ENCODE measurements at places on chromosomes 7 and 10.

DNA sequence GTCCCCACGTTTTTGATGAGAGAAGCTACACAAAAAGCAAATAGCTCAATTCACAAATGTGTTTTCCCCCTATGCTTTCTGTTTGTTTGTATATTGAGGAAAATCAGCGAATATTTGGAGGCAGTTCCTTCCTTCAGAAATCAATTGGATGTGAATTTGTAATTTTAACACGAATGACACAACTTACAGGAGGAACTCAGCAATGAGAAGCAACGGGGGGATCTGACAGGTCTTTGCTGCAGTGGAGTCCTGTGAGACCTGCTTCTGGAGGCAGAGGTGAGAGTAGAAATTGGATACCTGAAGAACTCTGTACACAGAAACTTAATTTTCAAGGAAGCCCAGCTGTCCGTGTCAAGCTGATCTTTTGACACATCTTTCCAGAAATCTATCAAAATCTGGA, 370.4 kb downstream of the GFRA1 start:
- no peak for DNase-seq

DNA sequence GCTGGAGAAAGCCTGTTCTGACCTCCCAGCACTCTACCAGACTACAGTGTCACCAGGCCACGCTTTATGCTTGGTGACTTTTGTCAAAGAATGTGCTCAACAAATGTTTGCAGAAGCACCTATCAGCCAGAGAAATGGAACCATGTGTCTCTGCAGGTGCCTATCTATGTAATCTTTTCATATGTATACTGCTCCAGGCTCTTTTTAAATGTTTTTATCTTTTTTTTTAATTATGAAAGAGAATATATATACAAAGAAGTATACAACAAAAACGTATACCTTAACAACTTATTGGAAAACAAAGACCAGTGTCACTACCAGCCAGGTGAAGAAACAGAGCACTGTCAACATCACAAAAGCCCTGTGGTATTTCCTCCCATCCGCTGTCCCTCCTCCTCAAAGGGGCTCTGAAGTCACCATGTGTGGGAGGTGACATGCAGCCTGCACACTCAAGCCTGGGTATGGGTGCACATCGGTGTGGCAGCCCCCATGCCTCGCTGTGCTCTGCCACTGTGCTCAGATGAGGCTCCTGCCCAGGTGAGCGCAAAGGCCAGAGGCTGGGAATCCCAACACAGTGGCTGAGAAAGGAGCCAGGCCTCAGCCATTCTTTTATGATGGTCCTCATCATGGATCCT, 120.6 kb downstream of the CLEC2L start:
- DNase-seq, result no peak

GRCh38 chr10:120423431-120424197, 33.4 kb upstream of the PLPP4 start:
- peak; percentile 27 for DNase-seq

DNA sequence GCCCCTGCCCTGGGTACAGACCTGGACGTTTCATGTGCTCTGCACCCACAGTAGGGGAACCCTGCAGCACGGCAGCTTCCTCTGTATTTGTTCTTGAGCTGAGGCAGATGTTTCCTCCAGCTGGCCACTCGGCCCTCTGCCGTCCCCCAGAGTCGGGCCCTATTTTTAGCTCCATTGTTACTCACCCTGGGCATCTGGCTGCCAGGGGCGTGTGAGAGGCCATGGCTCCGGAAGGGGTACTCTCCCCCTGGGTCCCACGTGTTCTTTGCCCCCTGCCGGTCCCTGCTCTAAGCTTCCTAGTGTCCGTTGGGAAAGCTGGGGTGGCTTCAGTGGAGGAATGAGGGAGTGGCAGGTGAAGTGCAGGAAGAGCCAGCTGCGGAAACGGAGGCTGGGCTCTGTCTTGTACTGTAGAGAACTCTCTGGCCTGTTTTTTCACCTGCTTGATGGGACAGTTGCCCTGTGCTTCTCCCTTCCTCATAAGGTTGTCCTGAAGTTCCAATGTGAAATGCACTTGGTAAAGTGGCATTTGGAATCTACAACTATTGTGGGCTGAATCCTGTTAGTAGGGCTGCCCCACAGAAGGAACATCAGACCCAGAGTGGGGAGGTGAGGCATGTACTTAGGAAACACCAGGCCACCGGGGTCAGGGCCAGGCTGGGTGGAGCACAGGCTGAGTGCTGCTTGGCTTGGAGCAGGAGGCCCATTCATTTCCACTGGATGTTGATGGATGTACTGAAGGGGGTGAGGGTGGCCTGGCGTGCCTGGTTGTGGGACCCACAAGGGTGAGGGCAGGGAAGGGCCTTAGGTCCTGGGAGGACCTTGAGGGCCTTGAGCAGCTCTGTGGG, 30.6 kb downstream of the PALD1 start:
- no peak for DNase-seq

GRCh38 chr7:90839727-90840291, 243.7 kb downstream of the CDK14 start:
- DNase-seq, result no peak

- DNase-seq, result no peak
Observed at GRCh38 chr7:67432536-67433234, 436.1 kb downstream of the TYW1 start.

- no peak for DNase-seq
Observed at GRCh38 chr7:120916121-120916520, 34.5 kb upstream of the ING3 start.

- no peak for DNase-seq
Observed at GRCh38 chr7:156401617-156402016, 239.0 kb upstream of the RNF32 start.

- peak; percentile 51 for DNase-seq
Observed at GRCh38 chr10:15856328-15857015, 3.8 kb downstream of the MINDY3 start.

DNA sequence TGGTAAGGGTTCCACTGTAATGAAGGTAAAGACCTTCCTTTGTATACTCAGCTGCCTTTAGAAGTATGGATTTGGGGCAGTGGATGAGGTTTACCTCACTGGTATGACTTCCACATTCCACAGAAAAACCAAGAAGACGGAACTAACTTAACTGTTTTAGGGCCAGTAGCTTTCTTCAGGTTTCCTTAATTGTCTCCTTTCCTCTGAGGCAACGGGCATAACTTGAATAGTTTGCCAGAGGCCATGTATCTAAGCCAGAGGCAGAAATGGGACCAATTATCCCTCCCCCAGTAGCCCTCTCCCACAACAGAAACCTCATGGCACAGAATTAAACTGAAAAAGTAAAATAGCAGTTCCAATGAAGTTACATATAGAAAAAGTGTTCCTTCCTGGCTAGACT, 281.7 kb downstream of the PHTF2 start:
- DNase-seq, result no peak

DNA sequence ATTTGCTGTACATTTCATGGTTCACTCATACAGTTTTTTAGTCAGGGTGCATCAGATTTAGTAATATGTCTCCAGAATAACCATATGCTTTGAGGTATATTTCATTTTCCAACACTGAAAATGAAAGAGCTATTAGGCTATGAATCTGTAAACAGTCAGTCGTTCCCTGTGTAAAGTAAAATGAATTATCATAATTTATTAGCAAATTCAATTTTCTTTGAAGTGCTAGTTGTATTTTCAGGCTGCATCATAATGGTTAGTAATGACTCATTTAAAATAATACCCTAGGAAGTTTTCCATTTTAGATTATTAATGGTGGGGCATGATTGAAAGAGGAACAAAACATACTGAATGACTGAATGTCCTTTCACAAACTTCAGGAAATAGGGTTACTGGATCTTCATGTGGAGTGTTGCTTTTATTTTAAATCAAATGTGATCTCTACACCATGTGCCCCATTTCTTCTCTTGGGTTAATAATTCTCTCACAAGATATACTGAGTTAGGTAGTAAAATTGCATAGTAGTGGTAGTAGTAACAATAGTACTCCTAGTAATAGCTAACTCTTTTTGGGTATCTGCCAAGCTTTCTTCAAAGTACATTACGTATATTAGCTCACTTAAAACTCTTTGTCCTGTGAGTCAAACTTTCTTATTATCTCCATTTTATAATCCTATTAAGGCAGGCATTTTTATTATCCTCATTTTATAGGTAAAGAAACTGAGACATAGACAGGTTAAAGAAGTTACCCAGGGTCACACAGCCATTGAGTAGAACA, 476.5 kb downstream of the SUGCT start:
- DNase-seq, result no peak

GRCh38 chr10:95373660-95374059, 82.9 kb upstream of the PDLIM1 start:
- DNase-seq, result no peak

DNA sequence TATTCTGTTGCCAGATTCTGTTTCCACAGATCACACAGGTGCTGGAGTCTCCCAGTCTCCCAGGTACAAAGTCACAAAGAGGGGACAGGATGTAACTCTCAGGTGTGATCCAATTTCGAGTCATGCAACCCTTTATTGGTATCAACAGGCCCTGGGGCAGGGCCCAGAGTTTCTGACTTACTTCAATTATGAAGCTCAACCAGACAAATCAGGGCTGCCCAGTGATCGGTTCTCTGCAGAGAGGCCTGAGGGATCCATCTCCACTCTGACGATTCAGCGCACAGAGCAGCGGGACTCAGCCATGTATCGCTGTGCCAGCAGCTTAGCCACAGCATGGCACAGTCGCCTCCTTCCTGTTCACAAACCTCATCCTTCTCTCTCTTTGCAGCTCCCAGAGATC, 237.5 kb upstream of the PRSS1 start:
- DNase-seq, result no peak

GRCh38 chr10:11810313-11810766, 12.8 kb upstream of the PROSER2 start:
- DNase-seq, result no peak

GRCh38 chr7:71868797-71869196, 543.3 kb downstream of the CALN1 start:
- DNase-seq, result no peak

- DNase-seq, result no peak
Observed at GRCh38 chr7:131095346-131095745, 232.3 kb upstream of the MKLN1 start.

DNA sequence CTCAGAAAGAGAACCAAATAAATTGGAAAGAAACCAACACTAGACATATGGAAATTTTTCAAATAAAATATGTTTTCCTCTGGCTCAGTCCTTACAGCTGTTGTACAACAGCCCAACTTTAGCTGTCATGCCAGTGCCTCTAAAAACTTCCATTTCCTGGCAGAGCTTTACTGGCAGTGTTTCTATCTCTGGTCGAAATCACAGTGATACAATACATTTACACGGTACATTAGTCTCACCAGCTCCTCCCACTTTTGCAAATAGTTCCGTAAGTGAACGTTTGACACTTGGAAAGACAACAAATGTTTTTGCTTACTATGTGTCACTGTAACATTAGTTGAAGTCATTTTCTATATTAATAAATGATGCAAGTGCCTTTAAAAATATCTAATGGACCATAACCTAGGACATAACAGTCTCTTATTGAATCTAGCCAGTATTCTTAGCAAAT, 29.8 kb downstream of the BCAP29 start:
- DNase-seq, result no peak

DNA sequence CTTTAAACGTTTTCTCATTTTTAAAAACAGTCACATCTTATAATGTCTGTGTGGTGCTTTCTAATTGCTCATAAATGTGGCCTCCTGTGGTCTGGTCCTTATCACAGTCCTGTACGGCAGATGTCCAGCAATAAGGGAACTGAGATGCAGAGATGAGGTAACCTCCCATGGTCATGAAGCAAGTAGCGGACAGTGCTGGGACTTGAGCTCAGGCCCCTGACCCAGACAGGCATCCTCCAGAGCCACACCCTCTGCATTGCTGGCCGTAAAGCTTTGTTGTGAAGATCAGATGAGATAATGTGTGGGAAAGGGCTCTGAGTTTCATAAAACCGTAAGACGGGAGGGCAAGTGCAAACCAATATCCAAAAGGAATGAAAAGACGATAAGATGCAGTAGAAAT, 48.2 kb downstream of the DYNC2I1 start:
- no peak for DNase-seq

Measured in NCI-H460 (cell line).